PC-3 (cell line): ENCODE measurements at places on chromosomes 7 and 10.

DNA sequence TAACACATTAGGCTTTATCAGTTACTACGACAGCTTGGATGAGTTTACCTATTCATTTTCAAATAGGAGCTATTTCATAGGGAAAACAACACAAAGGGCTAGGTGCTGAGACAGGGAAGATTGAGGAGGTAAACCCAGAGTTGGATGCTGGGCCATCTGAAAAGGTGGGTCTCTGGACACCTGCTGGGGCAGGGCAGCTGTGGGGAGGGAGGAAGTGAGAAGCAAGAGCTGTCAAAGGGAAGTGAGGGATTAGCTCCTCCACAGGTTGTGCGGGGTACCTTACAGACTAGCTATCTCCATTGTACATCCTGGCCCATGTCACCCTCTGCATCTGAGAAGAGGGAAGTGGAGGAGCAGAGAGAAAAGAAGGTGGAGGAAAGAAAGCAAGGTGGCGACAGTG is 48.9 kb downstream of the BLNK start:
- no peaks in the 10 kb centered on the region for H3K36me3 ChIP-seq
- DNase-seq: no peak
- H3K27me3 ChIP-seq: peaks cover 29% of the 10 kb centered on the region
- H3K4me3 ChIP-seq: no peak overlapping the region

DNA sequence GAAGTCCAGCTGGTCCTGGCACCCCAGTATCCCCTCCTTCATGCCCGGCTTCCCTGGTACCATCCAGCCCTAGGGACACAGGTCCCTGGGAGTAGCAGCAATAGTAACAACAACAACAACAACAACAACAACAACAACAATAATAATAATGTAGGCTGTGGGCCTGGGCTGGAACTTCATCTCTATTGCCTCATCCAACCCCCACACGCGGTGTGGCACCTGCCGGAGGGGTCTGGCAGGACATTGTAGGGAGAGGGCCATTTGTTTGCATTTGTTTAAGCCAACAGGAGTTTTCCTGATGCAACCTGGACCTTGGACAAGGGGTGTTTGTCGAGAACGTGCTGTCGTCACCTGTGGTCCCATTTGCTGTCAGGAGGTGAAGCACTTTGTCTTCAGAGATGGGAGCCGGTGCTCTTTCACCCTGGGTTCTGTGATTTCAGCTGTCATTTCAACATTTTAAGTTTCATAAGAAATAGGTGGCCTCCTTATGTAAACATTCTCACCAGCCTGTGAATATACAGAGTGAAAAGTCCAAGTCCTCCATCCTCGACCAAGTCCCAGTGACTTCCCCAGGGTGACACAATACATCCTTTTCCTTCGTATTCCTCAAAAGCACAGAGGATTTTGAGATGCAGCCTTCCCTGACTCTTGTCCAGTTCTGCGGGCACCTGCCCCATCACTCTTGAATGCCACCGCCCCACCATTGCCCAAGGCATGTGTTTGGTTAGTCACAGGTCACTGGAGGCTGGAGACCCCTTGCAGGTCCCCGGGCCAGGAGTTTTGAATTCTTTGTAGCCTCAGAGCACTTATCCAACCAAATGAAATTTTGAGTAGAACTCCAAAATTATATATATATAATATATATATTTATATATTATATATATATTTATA is 9.2 kb downstream of the LHPP start:
- H3K27ac ChIP-seq: no peak overlapping the region
- no peak overlapping the region for H3K4me3 ChIP-seq
- no peaks in the 10 kb centered on the region for H3K4me1 ChIP-seq
- no peaks in the 10 kb centered on the region for H3K27me3 ChIP-seq
- no peaks in the 10 kb centered on the region for H3K36me3 ChIP-seq

DNA sequence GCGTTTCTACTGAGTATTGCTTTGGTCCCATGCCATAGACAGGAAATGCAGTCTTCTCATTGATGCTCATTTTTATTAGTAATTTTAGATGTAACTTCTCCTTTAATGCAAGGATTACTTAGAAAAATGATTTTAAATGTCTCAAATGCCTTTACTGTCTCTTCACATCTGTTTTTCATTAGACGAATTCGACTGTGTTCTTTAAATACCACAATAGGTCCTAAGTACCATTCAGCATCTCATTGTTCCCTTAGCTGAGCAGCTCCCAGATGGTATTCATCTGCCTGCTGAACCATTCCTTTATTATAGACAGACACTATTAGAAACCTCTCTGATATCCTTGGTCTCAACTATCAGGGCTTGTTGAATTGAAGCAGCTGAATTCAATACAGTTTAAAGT is 113.6 kb downstream of the LSMEM1 start:
- DNase-seq: no peak
- H3K27me3 ChIP-seq: 0 out of 2 replicates have a peak, but pooled peaks cover 1% of the 10 kb centered on the region
- no peaks in the 10 kb centered on the region for H3K4me1 ChIP-seq
- no peak overlapping the region for H3K27ac ChIP-seq
- no peaks in the 10 kb centered on the region for H3K36me3 ChIP-seq

GRCh38 chr10:15149042-15149771 is 19.3 kb downstream of the NMT2 start:
- no peak overlapping the region for H3K27ac ChIP-seq

DNA sequence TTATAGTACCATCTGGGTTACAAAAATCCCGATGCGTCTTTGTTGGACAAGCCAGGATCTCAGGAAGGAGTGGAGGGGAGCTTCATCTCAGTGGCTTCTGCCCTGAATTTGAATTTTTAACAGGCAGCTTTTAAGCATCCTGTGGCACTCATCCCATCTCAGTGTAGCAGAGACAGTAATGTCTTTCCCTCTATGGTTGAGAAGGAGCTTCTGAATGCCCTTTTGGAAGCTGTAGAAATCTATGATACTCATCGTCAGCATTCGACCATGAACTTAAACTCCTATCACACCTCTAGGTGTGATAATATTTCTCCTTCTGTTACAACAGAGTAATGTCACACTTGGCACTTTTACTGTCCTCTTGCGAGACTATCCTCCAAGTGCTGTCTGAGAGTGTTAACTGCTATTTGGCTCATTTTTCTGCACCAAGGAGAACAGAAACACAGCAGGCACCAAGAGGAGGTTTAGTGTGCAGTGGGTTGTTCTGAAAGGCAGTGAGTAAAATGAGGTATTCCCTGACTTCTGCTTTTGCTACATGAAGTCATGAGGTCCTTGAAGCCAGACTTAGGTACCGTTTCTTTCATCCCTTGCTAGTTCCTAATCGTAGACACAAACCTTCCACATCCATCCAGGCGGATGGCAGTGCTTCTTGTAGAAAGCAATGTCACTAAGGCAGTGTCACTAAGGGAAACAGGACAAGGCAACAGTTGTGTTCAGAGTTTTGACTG is 177.4 kb downstream of the CELF2 start:
- no peaks in the 10 kb centered on the region for H3K36me3 ChIP-seq
- no peak overlapping the region for H3K27ac ChIP-seq
- no peak for DNase-seq
- H3K27me3 ChIP-seq: 0 out of 2 replicates have a peak, but pooled peaks cover 7% of the 10 kb centered on the region
- no peaks in the 10 kb centered on the region for H3K4me1 ChIP-seq

GRCh38 chr7:147798001-147798400 is 792.6 kb upstream of the C7orf33 start:
- H3K27ac ChIP-seq: no peak overlapping the region
- no peak overlapping the region for H3K4me3 ChIP-seq
- H3K36me3 ChIP-seq: no peaks in the 10 kb centered on the region
- no peak for DNase-seq
- no peaks in the 10 kb centered on the region for H3K4me1 ChIP-seq
- H3K27me3 ChIP-seq: no peaks in the 10 kb centered on the region

DNA sequence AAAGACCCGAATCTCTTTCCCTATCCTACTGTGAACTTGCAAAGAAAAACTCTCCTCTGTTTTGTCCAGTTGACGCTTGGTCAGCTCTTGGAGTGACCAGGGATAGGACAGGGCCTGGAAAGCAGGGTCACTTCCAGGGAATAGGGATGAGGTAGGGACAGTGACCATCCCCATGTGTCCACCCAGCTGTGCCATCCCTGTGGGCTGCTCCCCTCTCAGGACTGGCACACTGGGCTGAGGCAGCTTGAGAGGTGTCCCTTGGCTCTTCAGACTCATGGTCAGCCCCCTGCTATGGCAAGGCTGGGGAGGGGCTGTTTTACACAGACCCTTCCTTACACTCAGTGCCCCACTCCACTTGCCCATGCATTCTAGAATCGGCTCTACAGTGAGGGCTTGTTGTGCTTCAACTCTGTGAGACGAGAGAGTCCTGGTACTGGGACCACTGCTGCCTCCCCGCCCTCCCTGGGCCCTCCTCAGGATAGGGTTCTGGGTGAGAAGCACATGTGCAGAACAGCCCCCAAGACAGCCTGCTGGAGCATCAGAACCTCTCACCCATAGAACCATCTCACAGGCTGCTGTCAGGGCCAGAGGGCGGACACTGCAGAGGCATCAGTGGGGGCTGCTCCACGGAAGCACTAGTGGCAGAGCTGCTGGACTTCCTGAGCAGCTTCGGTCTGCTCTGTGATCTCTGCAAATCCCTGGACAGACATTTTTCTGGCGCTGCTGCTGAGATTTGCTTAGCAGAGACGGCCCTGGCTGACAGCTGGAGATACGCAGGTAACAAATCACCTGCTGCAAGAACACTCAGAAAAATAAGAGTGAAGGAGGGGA is 202.8 kb upstream of the CXCL12 start:
- no peaks in the 10 kb centered on the region for H3K4me1 ChIP-seq
- no peak for DNase-seq
- H3K36me3 ChIP-seq: no peaks in the 10 kb centered on the region
- H3K27me3 ChIP-seq: peaks cover 44% of the 10 kb centered on the region
- H3K27ac ChIP-seq: no peak overlapping the region
- H3K4me3 ChIP-seq: no peak overlapping the region

DNA sequence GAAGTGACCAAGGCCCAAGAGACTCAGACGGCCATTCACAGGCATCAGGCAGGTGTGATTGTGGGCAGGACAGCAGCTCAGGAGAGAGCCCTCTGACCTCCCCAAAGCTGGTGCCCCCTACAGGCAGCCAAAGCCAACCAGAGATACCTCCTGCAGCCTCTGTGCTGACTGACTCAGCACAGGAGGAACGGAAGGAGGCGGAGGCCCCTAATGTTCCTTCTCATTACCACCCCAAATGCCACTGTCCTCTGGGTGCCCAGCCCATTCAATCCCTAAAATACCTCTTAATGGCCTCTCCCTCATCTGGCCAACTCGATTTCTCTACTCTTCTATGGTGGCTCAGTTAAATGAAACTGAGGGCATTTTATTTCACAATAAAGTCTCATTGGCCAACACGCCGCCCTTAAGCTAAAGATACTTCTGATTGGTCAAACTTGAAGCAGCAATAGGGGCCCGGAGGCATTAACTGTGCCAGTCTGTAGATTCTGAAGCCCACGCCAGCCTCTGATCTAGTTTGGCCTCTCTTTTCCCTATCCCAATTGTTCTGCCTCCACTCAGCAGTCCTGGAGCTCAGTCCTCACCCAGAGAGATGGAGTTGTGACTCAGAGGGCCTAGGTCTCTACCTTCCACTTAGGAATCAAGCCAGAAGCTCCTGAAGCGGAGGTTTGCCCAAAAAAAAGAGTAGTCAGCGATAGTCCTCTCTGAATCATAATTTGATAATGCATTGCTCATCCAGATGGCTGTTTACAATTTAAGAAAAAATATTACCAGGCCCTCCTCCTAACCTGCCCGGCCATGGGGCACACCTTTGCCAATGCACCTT is 1.2 kb downstream of the CYREN start:
- H3K4me1 ChIP-seq: peaks cover 13% of the 10 kb centered on the region
- H3K36me3 ChIP-seq: peaks cover 38% of the 10 kb centered on the region
- peak overlapping the region; percentile 94 for H3K27ac ChIP-seq
- H3K4me3 ChIP-seq: peak overlapping the region; percentile 94
- no peaks in the 10 kb centered on the region for H3K27me3 ChIP-seq

DNA sequence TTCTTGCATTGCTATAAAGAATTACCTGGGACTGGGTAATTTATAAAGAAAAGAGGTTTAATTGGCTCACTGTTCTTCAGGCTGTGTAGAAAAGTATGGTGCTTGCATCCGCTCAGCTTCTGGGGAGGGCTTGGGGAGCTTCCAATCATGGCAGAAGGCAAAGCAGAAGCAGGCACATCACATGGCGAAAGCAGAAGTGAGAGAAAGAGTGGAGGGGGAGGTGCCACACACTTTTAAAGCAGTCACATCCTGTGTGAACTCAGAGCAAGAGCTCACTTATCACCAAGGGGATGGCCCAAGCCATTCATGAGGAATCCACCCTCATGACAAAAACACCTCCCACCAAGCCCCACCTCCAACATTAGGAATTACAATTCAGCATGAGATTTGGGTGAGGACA is 303.5 kb downstream of the OTUD1 start:
- DNase-seq: no peak
- no peaks in the 10 kb centered on the region for H3K4me1 ChIP-seq
- no peaks in the 10 kb centered on the region for H3K27me3 ChIP-seq
- H3K27ac ChIP-seq: no peak overlapping the region
- H3K4me3 ChIP-seq: no peak overlapping the region
- no peaks in the 10 kb centered on the region for H3K36me3 ChIP-seq

GRCh38 chr7:4159154-4159501 is 523.0 kb upstream of the FOXK1 start:
- peaks cover 20% of the 10 kb centered on the region for H3K4me1 ChIP-seq
- DNase-seq: peak; percentile 11
- H3K4me3 ChIP-seq: no peak overlapping the region
- no peaks in the 10 kb centered on the region for H3K36me3 ChIP-seq
- peak overlapping the region; percentile 64 for H3K27ac ChIP-seq

- peaks cover 29% of the 10 kb centered on the region for H3K4me1 ChIP-seq
- no peaks in the 10 kb centered on the region for H3K27me3 ChIP-seq
- no peak overlapping the region for H3K4me3 ChIP-seq
- no peak for DNase-seq
These were observed 59.9 kb upstream of the GLCCI1 start for GRCh38 chr7:7908622-7909145.

- H3K4me1 ChIP-seq: peaks cover 23% of the 10 kb centered on the region
- H3K27me3 ChIP-seq: peaks cover 19% of the 10 kb centered on the region; the same call in 1 of the 2 replicates
- no peak overlapping the region for H3K4me3 ChIP-seq
- H3K27ac ChIP-seq: no peak overlapping the region
These were observed 2.9 kb upstream of the IGF2BP3 start for GRCh38 chr7:23472956-23473843.

GRCh38 chr10:124595143-124595883 is 133.7 kb downstream of the LHPP start:
- no peaks in the 10 kb centered on the region for H3K27me3 ChIP-seq
- DNase-seq: no peak

GRCh38 chr7:104643587-104644217 is 315.3 kb downstream of the LHFPL3 start:
- H3K36me3 ChIP-seq: no peaks in the 10 kb centered on the region
- H3K27ac ChIP-seq: no peak overlapping the region
- H3K4me3 ChIP-seq: no peak overlapping the region
- H3K27me3 ChIP-seq: peaks cover 29% of the 10 kb centered on the region

GRCh38 chr7:130383187-130383980 is 3.1 kb downstream of the CPA1 start:
- H3K27me3 ChIP-seq: no peaks in the 10 kb centered on the region
- DNase-seq: no peak
- H3K27ac ChIP-seq: no peak overlapping the region
- H3K4me3 ChIP-seq: no peak overlapping the region
- H3K4me1 ChIP-seq: no peaks in the 10 kb centered on the region

GRCh38 chr7:116249969-116250553 is 39.7 kb downstream of the TES start:
- H3K36me3 ChIP-seq: peaks cover 68% of the 10 kb centered on the region
- H3K4me3 ChIP-seq: no peak overlapping the region
- no peak overlapping the region for H3K27ac ChIP-seq
- peak; percentile 65 for DNase-seq
- H3K4me1 ChIP-seq: no peaks in the 10 kb centered on the region
- H3K27me3 ChIP-seq: no peaks in the 10 kb centered on the region
